ENCODE measurements at places on chromosomes 16 and 17.

DNA sequence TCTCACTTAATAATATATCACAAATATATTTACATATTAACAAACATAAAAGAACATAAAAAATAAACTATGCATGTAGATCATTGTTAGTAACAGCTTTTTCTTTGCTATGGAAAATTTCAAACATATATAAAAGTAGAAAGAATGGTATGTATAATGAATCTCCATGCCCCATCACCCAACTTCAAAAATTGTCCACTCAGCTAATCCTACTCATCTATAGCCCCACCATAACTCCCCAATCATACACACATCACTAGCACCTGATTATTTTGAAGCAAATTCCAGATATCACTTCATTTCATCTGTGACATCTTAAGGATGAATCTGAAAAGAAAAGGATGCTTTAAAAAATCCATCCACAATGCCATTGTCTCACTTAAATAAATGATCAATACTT lies 46.8 kb downstream of the SHISA6 start:
- no peak for DNase-seq

DNA sequence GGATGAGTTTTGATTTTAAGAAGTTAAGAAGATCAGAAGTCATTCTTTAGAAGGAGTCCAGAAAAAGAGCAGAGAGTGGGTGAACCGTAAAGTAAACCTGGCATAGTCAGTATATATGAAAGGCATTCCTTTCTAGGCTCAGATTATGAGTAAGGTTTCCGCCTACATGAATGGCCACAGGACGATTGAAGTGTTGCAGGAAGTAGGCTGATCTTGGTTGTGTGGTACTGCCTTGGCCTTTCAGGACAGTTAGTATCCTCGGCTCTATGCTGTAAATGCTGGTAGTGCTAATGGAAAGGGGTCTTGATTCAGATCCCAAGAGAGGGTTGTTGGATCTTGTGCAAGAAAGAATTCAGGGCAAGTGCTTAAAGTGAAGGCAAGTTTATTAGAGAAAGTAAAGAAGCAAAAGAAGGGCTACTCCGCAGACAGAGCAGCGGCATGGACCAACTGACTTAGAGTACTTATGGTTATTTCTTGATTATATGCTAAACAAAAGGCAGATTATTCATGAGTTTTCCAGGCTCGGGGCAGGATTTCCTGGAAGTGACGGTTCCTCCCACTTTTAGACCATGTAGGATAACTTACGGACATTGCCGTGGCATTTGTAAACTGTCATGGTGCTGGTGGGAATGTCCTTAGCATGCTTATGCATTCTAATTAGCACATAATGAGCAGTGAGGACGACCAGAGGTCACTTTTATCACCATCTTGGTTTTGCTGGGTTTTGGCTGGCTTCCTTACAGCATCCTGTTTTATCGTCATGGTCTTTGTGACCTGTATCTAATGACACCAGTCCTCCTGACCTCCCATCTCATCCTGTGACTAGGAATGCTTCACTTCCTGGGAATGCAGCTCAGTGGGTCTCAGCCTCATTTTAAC lies 164.8 kb downstream of the SNX29 start:
- DNase-seq, result no peak

DNA sequence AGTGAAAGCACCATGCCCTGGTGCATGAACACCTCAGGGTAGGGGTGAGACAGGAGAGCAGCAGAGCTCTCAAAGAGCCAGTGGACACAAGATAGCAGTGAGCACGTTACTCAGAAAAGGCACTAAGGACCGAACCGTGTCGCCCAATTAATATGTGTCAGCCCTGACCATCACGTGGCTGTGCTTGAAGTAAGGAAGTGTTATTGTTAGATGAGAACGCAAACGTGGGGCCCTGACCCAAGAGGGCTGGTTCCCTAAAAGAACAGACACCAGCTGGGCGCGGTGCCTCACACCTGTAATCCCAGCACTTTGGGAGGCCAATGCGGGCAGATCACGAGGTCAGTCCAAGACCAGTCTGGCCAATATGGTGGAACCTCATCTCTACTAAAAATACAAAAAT lies 16.3 kb downstream of the AXIN1 start:
- no peak for DNase-seq

- no peak for DNase-seq
These were observed 126.2 kb upstream of the WSCD1 start for GRCh38 chr17:5943982-5944381.

- peak; percentile 92 for DNase-seq
These were observed at the start of gene MAP3K14 for GRCh38 chr17:45316434-45317110. MAP3K14 (minus strand) TSS chr17:45317020; CDS start chr17:45290745, 26,275 bp downstream.

- no peak for DNase-seq
These were observed 229.5 kb downstream of the PRKCA start for GRCh38 chr17:66531851-66532295.

GRCh38 chr16:53445534-53445933 lies 11.3 kb downstream of the RBL2 start:
- DNase-seq, result no peak

DNA sequence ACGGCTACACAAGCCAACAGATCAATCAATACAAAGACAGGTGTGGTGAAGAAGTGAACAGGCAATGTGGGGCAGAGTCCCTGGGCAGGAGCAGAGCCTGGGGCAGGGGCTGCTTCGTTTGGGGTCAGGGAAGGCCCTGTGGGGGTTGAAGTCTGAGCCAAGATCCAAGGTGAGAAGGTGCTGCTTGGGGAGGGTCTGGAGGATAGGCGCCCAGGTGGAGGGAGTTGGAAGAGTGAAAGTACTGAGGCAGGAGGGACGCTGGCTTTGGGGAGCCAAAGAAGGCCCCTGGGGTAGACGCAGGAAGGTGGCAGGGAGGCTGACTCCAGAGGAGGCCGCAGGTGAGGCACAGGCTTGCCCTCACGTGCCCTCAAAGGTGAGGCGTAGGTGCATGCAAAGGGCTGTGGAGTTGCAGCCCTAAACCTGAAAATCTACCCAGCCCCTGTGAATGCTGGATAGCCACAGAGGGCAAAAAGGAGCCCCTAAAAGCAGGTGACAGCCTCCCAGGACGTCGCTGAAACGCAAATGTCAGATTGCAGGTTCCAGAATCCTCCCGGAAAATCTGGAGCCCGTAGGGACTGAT lies 33.3 kb downstream of the WFDC1 start:
- no peak for DNase-seq

- no peak for DNase-seq
These were observed 10.7 kb downstream of the CHST4 start for GRCh38 chr16:71536752-71537499.
